Naive thymus-derived CD4-positive, alpha-beta T cell (primary cell): ENCODE measurements at places on chromosomes 6 and 20. TPM values are rescaled to one million over a fixed set of nuclear protein-coding genes. Genes with fewer than 3 reads are reported as not detected.

DNA sequence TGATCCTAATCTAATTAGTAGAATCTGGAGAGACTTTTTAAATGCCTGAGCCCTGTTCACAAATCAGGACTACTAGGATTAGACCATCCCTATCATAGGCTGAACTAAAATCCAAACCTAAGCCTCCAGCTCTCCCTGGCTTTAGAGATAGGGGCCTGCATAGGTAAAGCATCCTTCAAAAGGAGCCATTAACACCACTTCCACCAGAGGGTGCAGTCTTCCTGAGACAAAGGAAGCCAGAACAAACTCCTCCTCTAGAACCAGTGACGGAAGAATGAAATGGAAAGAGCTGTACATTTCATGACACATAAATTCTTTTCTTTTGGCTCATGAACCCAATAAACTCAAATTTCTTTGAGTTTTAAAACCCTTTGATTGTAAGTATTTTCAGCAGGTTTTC, 291.2 kb upstream of the ADGRB3 start:
- DNase-seq: no peak
- H3K27ac ChIP-seq: no peak overlapping the region

- H3K4me1 ChIP-seq: no peaks in the 10 kb centered on the region
These were observed 541.7 kb upstream of the FLRT3 start for GRCh38 chr20:14879020-14879697.

- H3K4me1 ChIP-seq: no peaks in the 10 kb centered on the region
- H3K27ac ChIP-seq: no peak overlapping the region
- H3K36me3 ChIP-seq: no peaks in the 10 kb centered on the region
- no peak for DNase-seq
- H3K4me3 ChIP-seq: no peak overlapping the region
These were observed 40.4 kb upstream of the MCUR1 start for GRCh38 chr6:13854716-13855250.

DNA sequence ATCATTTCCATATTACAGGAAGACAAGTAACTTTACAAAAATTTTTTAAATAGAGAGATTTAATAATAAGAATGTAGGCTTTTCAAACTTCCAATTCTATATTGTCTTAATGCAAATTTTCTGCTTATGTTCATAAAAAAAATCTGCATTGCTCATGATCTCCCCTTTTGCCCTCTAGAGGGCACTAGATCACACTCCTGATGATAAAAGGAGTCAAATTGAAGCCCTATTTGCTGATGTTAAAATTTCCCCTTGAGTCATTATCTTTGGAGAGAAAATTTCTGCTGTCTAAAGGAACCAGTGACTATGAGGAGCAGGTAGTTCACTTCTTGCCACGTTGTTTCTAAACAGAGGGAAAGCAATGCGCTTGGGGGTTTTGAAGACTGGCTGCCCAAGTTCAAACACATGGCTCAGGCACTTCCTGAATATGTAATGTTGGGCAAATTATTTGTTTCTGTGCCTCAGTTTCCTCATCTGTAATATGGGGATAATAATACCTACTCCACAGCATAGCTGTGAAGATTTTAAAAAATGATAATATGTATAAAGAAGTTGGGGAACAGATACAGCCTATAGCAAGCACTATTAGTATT, 874.2 kb downstream of the TFAP2A start:
- H3K27me3 ChIP-seq: no peaks in the 10 kb centered on the region
- no peaks in the 10 kb centered on the region for H3K4me1 ChIP-seq
- H3K4me3 ChIP-seq: no peak overlapping the region
- H3K36me3 ChIP-seq: no peaks in the 10 kb centered on the region
- H3K27ac ChIP-seq: no peak overlapping the region

- H3K36me3 ChIP-seq: no peaks in the 10 kb centered on the region
- no peaks in the 10 kb centered on the region for H3K27me3 ChIP-seq
- no peaks in the 10 kb centered on the region for H3K4me1 ChIP-seq
- H3K27ac ChIP-seq: no peak overlapping the region
- no peak overlapping the region for H3K4me3 ChIP-seq
These were observed 77.3 kb downstream of the DNAAF9 start for GRCh38 chr20:3330046-3330741.

- no peak overlapping the region for H3K27ac ChIP-seq
- no peaks in the 10 kb centered on the region for H3K4me1 ChIP-seq
- no peaks in the 10 kb centered on the region for H3K36me3 ChIP-seq
- H3K27me3 ChIP-seq: no peaks in the 10 kb centered on the region
- no peak overlapping the region for H3K4me3 ChIP-seq
These were observed 155.2 kb upstream of the RSPO3 start for GRCh38 chr6:126963077-126963809.

DNA sequence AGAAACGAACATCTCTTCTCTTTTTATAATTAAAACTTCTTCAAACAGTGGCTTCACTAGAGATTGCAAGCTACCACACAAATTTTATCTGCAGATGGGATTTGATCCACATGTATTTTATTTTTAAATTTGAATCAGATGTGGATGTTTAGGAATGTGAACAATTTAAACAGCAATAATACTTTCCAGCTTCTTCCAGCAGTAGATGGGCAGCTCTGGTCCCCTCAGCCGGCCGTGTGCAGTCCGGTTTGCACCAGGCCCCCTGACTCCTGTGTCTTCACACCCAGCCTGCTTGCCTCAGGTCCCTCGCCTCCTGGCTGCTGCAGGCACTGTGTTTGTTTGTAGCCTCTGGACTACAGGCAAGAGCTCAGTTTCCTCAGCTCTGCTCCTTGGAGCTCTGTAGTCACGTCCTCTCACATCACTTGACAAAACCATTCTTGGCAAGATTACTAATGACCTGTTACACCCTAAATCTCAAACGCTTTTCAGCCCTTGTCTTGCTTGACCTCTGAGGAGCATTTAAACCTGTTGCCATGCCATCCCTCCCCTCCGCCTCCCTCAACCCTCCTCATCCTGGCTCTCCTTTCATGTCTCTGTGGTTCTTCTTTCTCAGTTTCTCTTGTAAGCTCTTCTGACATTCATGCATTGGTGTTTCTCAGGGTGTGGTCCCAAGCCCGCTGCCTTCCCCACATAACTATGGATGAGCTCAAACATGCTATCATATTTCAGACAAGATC, 13.2 kb upstream of the ZBTB24 start:
- no peak for DNase-seq
- no peak overlapping the region for H3K4me3 ChIP-seq
- no peaks in the 10 kb centered on the region for H3K36me3 ChIP-seq
- H3K27me3 ChIP-seq: no peaks in the 10 kb centered on the region
- peaks cover 9% of the 10 kb centered on the region for H3K4me1 ChIP-seq

GRCh38 chr6:111367393-111368088, 115.5 kb downstream of the REV3L start:
- H3K27me3 ChIP-seq: no peaks in the 10 kb centered on the region
- no peak overlapping the region for H3K27ac ChIP-seq
- H3K4me1 ChIP-seq: no peaks in the 10 kb centered on the region
- no peak overlapping the region for H3K4me3 ChIP-seq
- no peak for DNase-seq

DNA sequence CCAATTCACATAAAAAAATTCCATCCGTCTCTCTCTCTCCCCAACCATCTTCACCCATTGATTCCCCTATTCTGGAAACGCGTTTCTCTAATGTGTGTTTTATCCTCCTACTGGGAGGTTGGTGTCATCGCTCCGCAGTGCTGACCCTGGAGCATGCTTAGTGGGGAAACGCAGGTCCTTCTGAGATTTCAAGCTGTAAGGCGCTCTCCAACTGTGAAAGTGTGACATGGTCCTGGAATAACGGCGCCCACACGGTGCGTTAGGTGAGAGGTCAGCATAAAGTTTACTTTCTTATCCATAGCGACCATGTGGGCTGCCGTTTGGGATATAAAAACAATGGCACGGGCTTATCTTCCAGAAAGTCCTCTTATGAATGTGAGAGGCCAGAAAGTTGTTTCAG, 123.9 kb downstream of the WDR27 start:
- H3K27ac ChIP-seq: no peak overlapping the region
- no peaks in the 10 kb centered on the region for H3K4me1 ChIP-seq
- no peak for DNase-seq
- no peaks in the 10 kb centered on the region for H3K27me3 ChIP-seq
- no peak overlapping the region for H3K4me3 ChIP-seq
- no peaks in the 10 kb centered on the region for H3K36me3 ChIP-seq

DNA sequence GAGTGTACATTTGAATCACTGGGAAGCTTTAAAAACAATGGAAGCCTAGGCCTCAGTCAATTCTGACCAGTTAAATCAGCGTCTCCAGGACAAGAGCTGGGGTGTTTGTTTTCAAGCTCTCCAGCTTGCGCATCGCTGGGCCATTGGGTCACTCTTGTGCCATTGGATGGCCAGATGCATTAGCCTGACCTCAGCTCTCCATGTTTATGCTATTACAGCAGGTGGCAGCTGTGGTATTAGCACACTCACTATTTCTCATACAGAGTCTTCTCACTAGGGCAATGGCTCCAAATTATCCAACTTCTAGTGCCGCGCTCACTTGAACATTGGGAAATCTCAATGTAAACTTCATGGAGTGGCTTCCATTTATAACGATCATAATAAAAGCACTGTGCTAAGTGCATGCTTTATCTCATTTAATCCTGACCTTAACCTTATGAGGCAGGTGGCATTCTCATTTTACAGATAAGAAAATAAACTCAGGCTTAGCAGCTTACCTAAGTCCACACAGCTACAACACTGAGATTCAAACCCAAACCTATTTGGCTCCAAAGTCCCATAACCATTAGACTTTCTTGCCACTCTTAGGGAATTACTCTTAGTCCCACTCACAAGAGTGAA, 108.8 kb downstream of the PPP1R14C start:
- H3K4me1 ChIP-seq: no peaks in the 10 kb centered on the region
- no peak overlapping the region for H3K27ac ChIP-seq
- no peak overlapping the region for H3K4me3 ChIP-seq
- H3K36me3 ChIP-seq: no peaks in the 10 kb centered on the region

DNA sequence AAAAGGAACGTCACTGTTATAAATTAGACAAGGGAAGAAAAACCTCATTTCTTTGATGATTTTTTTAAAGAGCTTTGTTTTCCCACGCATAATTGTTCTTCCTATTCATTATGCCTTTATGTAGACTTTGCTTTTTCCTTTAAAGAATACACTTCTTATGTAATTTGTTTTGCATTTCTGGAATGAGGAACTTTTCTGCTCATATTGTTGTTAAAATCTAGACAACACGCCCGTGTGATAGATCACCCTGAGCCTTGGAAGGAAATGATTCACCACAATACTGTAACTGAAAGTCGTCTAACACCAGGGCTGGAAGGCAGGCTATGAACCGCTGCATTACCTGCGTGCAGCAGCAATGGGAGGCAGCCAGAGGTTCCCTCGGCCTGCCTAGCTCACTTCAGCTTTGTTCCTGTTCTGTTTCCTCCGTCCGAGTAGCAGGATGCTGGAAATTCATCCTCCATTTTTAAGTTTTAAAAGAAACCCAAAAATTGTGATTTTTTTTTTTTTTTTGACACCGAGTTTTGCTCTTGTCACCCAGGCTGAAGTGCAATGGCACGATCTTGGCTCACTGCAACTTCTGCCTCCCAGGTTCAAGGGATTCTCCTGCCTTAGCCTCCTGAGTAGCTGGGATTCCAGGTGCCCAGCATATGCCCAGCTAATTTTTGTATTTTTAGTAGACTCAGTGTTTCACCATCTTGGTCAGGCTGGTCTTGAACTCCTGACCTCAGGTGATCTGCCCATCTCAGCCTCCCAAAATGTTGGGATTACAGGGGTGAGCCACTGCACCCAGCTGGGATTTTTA, 49.6 kb upstream of the ZNF217 start:
- H3K4me1 ChIP-seq: peaks cover 45% of the 10 kb centered on the region
- no peaks in the 10 kb centered on the region for H3K27me3 ChIP-seq
- DNase-seq: peak; percentile 77
- H3K27ac ChIP-seq: peak overlapping the region; percentile 77
- no peaks in the 10 kb centered on the region for H3K36me3 ChIP-seq
- H3K4me3 ChIP-seq: peak overlapping the region; percentile 56

DNA sequence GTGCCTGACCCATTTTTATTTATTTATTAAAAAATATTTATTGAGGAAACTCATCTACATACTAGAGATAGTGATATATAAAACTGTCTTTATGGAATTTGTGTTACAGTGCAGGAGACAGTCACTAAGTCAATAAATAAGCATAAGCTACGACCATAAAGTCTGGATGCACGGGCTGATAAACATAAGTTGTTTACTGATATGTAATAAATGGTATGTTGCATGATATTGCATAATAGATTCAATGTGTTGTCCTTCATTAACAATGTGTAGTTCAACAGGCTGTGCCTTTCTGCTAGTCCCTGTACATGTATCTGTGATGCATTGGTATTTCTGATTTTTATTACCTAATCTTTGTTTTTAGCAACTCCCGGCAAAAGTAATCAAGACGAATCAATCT, 311.2 kb downstream of the ARHGAP18 start:
- H3K36me3 ChIP-seq: no peaks in the 10 kb centered on the region
- peaks cover 4% of the 10 kb centered on the region for H3K27me3 ChIP-seq
- H3K27ac ChIP-seq: no peak overlapping the region
- DNase-seq: no peak
- no peaks in the 10 kb centered on the region for H3K4me1 ChIP-seq

GRCh38 chr20:14415467-14415866, 78.1 kb upstream of the FLRT3 start:
- no peaks in the 10 kb centered on the region for H3K27me3 ChIP-seq
- no peak overlapping the region for H3K27ac ChIP-seq
- no peaks in the 10 kb centered on the region for H3K36me3 ChIP-seq
- H3K4me3 ChIP-seq: no peak overlapping the region
- no peaks in the 10 kb centered on the region for H3K4me1 ChIP-seq
- DNase-seq: no peak

The TRPC4AP gene
- 66.0 TPM for total RNA-seq

The GSTA2 gene
- not detected in 2 replicates for total RNA-seq

The MUC22 gene
- total RNA-seq: not detected in 2 replicates

The SIGLEC1 gene
- 0.94 TPM for total RNA-seq

The TRIM40 gene
- not detected for total RNA-seq

The C4B gene
- total RNA-seq: 8.4 TPM
